ENCODE measurements at places on chromosomes 1 and 21.
A peak's percentile ranks its signal among the peaks of the same experiment; 100 is the strongest.

GRCh38 chr1:228035844-228036243, 29.0 kb downstream of the WNT3A start:
- no peak for DNase-seq

GRCh38 chr1:30042438-30043147, 680.8 kb downstream of the MATN1 start:
- no peak for DNase-seq

DNA sequence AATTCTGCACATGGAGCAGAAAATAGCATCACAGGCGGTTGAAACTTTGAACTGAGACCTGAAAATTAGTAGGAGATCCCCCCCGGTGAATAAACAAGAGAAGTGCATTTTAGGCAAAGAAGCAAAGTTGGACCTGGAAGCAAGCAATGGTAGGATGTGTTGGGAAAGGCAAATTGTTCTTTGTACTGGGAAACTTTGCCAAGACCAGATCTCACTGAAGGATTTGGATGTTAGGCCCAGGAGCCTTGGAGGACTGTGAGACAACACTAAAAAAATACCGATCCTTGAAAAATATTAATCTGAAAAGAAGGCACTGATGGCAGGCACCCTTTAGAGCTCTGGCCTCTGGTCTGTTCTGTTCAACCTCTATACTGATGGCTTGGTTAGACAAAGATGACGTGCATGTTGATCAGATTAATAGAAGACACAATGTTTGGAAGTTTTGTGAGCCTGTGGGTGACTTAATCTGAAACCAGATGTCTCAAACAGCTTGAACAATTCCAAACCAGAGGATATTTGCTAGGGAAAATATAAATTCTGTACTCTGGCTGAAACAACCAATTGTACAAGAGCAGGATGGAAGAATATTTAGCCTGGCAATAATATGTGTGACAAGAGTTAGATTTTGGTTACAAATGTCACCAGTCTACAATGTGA, 108.4 kb downstream of the ROR1 start:
- no peak for DNase-seq

GRCh38 chr1:28759257-28759656, 22.5 kb downstream of the YTHDF2 start:
- DNase-seq: no peak

DNA sequence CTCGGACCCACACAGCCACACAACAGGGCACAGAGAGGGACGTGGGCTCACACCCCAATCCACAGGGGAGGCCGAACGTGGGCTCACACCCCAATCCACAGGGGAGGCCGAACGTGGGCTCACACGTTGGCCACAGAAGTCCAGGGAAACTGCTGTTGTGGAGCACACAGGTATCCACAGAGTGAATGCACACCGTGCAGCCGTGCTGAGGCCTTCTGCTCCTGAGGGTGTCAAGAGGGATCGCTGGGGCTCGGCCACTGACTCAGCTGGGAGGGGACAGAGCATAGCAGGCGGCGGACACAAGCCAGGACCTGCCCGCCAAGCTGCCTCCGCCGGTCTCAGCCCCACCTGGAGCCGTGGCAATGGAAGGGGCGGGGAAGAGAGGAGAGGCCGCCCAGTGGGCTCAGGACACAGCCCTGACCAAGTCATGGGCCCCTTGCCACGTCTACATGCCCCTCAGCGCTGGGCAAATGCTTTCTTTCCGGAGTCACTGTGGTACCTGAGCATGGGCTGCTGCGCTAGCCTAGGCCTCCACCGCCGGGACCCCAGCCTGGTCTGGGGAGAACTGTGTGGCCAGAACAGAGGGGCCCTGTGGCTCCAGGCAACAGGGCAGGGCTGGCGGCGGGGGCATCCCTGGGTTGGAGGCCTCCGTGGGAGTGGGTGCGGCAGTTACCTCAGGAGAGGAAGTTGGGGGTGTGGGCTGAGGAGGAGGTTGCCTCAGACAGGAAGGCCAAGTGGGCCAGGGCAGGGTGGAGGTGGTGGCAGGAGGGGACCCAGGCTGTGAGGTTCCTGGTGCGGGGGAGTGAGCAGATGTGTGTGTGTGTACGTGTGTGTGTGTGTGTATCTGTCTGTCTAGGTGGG, 1.2 kb downstream of the SYTL1 start:
- DNase-seq: no peak

GRCh38 chr1:2150801-2151200, 43.8 kb downstream of the FAAP20 start:
- DNase-seq: no peak

DNA sequence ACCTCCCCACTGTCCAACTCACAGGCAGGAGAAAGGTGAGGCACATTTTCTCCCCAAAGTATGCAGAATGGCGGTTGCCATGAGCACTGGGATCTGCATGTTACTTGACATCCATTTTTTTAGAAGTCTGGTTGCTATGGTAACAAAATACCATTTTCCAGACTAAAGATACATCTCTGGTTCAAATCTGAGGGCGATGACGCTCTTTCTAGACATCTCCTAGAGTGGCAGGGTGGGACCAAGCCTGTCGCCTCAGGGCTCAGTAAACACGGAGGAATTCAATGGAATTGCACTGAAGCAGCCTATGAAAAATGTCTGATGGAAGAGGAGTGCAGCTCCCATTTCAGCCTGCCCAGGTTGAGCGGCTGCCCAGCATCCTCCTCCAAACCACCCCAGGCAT, 21.5 kb upstream of the FAM43B start:
- DNase-seq: no peak

GRCh38 chr1:119959268-119960220, 63.2 kb upstream of the ADAM30 start:
- no peak for DNase-seq

DNA sequence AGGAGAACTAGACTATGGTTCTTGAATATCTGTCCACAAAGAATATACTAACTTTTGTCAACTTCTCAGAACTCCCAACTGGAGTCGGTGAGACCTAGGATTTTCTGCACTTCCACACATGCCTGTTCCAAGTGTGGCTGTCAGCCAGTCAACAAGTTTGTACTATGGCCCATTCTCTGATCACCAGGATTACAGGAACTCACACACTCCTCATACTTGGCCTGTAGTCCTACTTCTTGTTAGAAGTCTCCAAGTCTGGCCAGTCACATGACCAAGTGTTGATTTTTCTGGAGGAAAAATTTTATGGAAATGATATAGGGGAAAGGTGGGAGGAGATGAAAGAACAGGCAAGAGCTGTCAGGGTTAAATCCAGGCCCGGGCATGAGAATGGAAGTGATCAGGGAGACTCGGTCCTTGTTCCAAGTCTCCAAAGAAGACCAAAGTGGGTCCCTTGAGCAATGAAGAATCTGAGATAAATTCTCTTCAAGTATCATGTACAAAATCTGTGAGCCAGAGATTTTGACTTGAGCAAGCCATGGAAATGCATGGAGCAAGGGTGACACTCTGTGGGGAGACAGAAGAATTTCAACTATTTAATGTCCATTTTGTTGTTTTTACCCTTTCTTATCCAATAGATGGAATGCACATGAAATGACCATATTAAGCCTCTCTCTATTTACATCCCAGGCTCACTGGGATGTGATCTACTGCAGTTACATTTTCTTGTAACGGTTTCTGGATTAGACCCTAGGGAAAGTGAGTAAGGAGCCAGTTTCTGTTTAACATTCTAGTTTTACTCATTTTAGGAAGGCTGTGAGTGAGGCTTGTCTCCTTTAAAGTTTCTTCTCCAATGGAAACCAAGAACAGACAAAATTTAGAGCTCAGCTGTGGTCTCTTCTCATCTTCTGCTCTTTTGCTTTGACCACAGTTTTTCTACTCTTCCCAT, 320.9 kb downstream of the ASTN1 start:
- peak; percentile 18 for DNase-seq

DNA sequence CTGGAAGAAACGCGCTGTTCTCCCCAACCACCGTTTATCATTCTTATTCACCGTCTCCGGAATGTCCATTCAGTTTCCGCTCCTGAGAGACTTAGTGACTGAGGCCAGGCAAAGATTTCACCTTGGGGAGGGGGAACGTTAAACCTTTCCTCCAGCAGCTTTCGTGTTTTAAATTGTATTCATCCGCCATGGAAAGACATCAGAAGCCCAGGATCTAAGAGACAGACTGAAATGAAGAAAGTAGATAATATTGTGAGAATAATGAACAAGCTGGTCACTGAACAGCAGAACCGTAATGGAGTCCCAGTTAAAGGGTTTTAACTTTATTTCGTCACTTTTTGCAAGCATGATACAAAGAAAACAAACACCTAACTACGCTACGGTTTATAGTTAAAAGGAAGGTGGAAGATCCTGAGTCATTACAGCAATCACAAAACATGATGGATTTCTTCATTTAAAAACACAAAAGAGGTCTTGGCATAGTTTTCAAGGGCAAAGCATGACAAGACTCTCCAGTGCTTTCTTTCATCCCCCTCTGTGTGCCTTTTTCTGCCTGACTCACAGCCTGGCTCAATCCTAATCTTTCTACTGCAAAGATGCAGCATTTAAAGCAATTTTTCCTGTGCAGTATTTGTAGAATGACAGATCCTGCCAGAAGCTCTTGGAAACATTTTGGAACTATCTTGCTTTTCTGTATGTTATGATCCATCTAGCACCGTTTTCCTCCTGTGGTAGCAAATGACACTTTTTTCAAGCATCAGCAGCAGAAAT, 722 bp upstream of the SLC19A2 start:
- DNase-seq: peak; percentile 39

DNA sequence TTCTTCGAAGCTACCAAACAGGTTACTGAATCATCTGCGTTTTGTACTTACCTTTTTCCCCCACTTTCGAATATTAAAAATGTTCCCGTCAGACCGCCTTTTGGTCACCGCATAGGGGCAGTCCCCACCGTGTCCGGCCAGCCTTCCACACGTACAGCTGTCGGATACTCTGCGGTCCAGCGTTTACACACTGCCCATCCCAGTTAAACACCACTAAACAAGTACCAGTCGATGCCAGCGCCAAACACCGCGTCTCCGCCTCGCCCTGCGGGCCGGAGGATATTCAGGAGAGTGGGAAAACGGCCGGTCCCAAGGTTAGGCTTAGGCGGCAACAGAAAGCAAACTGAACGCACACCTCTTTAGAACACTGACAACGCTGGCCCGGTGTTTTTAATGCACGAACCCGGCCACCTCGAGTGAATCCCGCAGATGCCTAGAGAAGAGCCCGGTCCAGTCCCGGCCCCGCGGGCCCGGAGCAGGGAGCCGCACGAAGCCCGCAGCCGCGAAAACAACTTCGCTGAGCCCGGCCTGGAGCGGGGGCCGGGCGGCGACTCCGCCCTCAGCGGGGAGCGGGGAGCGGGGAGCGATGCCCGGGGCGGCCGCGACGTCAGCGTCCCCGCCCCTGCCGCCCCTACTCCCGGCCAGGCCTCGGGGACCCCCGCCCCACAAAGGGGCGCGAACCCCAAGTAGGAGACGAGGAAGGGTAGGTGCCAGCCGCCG, 730 bp upstream of the PHF13 start:
- no peak for DNase-seq

- peak; percentile 25 for DNase-seq
Measured at GRCh38 chr1:11985851-11986250, 5.6 kb downstream of the MFN2 start.

DNA sequence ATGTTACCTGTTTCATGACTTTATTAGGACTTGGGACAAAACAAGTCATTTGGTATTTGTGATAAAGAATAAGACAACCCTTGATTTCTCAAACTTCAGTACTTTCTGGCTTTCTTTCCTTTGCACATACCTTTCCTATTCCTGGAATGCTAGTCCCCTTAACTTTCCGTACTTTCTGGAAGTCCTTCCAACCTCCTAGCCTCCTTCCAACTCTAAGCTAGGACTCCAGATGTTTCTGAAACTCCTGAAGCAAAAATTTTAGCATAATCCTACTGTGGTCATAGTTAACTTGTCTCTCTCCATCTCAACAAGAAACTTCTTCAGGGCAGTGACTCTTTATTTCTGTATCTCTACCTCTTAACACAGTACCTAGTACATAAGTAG, 19.8 kb upstream of the C1orf105 start:
- DNase-seq: no peak

DNA sequence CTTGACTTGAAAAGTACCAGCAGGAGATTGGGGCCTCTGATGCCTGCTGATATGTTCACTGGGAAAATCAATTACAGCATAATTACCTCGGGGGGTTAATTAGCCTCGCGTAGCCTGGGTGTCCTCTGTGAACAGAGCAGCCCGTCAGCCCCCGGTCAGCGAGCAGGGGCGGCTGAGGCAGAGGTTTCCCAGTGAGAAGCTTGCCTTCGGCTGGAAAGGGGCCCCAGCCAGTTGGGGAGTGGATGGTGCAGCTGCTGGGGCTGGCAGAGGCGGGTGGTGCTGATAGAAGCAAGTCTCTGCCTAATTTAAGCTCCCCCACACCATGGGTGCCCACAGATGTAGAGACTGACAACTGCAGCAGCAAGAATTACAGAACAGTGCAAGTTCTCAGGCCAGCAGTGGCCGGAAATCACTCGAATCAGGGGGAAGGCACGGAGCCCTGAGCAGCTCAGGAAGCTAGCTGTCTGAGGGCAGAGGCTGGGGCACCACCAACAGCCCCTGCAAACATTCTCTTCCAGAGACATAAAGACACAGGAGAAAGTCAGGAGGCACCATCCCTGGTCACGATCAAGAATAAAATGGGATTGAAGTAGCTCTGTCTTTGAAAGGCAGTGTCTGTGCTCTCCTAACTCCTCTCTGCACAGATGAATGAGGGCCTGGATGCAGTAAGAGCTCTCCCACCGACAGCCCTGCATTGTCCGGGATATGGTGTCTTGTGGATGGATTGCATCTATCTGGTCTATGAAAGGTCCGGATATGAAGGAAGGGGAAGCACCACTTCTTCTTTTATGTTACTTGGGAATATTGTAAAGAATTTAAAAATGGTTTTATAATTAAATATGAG, 166.5 kb upstream of the CD34 start:
- DNase-seq: no peak

- DNase-seq: no peak
Measured at GRCh38 chr1:196295766-196296165, 312.5 kb downstream of the KCNT2 start.

GRCh38 chr1:107963601-107964335, 1.2 kb downstream of the VAV3 start:
- DNase-seq: no peak

DNA sequence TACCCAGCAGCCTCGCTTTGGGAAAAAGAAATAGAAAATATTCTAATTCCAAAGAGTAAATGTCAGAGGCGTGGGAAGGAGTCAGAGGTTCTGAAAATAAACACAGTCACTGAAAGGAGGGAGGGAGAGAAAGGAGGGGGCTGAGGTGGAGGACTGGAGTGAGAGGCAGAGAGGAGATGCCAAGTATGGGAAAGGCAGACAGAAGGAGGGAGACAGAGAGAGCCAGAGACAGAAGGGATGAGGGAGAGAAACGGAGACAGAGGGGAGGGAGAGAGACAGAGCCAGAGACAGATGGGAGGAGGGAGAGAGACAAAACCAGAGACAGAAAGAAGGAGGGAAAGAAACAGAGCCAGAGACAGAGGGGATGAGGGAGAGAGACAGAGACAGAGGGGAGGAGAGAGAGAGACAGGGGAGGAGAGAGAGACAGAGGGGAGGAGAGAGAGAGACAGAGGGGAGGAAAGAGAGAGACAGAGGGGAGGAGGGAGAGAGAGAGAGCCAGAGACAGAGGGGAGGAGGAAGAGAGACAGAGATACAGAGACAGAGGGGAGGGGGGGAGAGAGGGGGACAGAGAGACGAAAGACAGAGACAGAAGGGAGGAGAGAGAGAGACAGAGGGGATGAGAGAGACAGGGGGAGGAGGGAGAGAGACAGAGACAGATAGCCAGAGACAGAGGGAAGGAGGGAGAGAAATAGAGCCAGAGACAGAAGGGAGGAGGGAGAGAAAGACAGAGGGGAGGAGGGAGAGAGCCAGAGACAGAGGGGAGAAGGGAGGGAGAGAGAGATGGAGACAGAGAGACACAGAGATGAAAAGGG, 525.5 kb downstream of the MATN1 start:
- no peak for DNase-seq
